Activated naive CD4-positive, alpha-beta T cell treated with anti-CD3 and anti-CD28 coated beads, Interleukin-2, amount 50 U/mL, for 72 hours (primary cell): ENCODE measurements at places on chromosomes 3 and 15.

DNA sequence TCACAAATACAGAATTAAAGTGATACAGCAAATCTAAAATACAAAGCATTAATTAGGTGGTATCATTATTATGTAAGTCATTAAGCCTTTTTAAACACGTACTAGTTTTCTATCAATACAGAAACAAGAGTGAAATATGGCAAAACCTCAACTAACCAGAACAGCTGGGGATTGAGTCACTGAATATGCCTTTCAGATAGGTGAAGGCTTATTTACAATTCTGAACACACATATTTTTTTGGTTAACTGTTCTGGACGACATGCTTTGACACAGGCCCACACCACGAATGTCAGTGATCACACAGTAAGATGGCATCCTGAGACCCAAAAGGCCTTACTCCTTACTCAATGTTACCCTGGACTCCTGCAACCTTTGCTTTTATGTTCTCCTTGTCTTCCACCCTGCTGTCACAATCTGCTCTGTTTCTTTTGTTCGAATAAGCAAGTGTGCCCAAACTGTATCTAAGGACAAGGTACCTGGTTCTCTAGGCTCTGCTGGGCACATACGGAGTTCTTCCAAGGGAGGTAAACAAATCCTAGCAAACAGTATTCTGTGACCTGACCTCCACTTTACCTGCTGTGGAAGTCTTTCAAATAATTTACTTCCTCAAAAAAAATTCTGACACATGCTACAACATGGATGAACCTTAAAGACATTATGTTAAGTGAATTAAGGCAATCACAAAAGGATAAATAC lies 7.0 kb downstream of the SFMBT1 start:
- no peak for DNase-seq

- no peak for DNase-seq
These were observed 405.1 kb upstream of the MCTP2 start for GRCh38 chr15:93826293-93826692.

DNA sequence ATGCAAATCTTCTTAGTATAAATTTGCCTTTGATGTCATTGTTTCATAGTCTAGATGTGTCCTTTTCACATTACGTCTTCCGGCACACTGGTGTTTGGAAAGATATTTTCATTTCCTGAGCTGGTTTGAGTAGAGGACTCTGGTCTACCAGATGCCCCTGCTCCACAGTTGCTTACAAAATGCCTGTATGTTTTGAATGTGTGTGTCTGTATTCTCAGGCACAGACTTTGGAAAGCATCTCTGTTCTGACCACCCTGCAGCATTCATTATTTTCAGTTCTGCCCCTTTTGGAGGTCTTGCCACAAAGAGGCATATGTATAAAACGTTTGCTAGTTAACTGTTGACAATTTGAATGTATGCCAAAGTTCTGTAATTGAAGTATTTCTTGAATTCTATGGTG lies 236.0 kb upstream of the GOLIM4 start:
- no peak for DNase-seq

DNA sequence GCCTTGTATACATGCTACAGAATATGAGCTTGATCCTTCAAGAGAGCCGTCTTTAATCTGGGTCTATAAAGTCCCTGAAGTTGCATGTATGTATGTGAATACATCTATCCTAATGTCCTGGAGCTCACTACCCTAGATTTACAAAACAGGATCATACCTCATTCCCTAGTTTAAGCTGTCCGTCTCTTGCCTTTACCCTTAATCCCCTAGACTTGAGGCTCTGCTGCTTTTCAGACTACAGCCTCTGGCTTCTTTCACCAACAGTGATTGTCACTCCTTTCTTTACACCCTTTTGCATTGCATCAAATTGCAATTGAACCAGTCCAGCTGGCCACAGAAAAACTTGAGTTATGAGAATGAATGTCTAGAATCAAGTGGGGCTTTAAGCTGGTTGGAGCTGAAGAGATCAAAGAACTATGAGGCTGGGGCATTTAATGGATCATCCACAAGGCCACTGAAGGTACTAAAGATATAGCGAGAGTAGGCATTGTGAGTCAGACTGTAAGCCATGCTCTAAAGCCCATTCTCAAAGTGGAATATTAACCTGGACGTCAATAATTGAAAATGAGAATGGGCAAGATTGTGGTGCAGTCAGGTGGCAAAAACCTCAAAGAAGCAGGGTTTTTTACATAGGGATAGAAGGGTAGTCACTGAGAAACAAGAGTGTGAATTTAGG lies 12.3 kb upstream of the PLD1 start:
- DNase-seq, result no peak

DNA sequence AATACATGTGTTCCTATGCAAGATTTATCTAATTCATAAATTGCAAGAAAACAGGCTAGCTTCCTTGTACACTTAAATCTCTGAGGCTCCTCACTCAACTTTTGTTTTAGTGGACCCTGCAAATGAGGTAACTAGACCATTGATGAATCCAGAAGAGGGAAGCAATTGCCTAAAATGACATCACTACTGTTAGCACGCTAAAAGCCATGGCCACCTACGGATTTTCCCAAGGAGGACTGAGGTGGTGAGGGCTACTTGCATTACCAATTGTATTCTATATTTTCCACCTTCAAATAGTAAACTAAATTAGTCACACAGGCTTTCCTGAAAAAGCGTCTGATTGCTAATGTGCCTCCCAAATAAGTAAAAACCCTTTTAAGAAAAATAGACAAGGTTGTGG lies 140.7 kb downstream of the GADL1 start:
- no peak for DNase-seq

- DNase-seq, result no peak
These were observed at the start of gene C3orf70 for GRCh38 chr3:185152410-185153170. Gene C3orf70, minus strand, starts transcription at chr3:185153060. Its CDS starts 237 bp downstream, at chr3:185152823.

DNA sequence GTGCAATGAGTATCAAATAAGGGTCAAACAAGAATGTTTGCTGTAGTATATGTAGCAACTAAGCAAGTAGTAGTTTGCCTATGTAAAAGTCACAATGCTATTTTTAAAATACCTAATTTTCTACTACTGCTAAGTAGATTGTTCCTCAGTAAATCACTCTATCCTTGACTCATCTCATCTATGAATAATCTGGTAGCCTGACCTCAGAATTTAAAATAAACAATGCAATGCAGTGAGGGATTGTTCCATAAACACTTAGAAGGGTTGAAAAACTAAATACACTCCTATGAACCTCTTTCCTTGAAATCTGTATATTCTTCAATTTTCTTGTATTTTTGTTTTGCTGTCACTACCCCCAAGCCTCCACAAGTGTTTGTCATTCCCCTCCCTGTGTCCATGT lies 253.3 kb downstream of the TBC1D5 start:
- no peak for DNase-seq

GRCh38 chr15:90074916-90075315 lies 27.4 kb downstream of the IDH2 start:
- no peak for DNase-seq

- no peak for DNase-seq
These were observed 195.2 kb downstream of the SLCO3A1 start for GRCh38 chr15:92048739-92049138.

DNA sequence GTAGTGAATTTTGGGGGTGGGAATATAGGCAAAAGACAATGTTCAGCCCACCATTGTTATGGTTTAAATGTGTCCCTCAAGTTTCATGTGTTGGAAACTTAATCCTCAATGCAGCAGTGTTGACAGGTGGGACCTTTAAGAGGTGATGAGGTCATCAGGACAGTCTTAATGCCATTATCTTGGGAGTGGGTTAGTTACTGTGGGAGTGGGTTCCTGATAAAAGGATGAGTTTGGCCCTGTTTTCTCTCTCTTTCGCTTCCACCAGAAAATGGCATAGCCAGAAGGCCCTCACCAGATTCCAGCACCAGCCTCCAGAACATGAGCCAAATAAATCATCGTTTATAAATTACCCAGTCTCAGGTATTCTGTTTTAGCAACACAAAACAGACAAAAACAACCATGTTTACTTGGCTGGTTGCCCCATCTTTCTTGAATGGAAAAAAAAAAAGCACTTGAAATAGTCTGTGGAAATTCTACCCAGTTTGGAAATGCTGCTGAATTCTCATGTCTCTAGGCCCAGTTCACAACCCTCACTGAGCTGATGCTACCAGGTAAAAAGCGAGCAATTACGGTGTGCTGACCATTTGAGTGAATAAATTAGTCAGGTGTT lies 31.0 kb upstream of the MFSD1 start:
- no peak for DNase-seq

DNA sequence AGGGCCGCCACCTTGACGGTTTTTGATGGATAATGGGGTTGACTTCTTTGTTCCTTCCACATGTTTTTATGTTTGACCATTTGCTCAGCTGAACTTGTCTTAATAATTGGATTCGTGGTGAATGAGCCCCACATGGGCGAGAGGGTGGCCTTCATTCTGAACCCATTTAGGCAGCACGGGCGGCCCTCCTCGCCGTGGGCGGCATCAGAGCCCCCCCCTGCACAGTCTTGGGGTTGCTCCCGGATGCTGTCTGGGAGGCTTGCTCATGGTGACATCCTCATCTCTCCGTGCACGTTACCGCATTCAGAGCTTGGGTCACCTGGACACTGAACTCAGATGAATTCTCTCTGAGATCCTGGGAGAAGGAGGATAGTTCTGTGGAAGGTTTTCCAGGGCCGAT lies 172.3 kb upstream of the OSBPL11 start:
- DNase-seq, result no peak

DNA sequence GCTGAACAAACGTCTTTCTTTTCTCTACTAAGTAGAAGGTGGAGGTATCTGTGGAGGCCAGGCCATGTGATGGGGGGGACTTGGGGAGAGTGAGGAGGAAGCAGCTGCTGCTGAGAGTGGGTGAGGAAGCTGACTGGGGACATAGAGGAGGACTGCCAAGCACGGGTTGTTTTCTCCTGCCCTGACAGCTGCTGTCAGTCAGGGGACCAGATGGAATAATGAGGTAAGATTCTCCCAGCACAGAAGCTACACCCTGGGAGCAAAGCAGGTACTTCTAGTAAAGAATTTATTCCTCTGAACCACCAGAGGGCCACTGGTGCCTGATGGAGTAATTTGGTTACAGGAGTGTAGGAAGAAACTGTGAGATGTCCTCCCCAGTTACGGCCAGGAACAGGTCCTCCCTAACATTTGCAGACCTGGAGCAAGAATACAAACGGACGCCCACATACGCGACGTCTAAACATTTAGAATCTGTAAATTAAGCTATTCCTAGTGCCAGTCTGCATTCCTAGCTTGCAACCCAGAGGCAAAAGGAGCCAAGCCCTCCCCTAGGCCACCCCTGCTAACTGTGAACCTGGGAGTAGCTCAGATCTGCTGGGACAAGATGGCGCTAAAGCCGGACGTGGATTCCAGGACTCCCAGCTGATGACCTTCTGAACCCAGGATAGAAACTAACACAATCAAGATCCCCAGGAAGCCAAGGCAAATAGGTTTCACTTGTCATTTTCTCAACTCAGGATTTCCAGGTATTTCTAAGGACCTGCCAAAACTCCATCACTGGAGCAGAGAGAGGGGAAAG lies 14.8 kb downstream of the CRYGS start:
- DNase-seq, result no peak

DNA sequence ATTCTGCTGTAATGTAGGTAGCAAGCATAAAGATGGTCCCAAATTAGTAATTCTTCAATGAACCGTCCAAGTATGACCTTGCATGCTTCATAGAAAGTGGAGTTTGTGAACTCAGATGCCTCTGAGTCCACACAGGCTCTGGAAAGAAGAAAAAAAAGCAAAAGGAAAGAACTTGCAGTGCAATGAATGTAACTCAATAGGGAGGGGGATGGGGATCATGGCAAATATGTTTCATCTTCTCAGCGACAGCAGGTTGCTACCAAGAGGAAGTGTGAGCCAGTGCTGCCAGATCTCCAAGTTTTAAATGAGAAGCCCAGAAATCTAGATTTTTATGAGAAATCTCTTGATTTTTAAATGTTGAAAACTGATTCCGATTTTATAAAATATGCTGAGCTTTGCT lies 50.3 kb downstream of the IL20RB start:
- DNase-seq, result no peak

DNA sequence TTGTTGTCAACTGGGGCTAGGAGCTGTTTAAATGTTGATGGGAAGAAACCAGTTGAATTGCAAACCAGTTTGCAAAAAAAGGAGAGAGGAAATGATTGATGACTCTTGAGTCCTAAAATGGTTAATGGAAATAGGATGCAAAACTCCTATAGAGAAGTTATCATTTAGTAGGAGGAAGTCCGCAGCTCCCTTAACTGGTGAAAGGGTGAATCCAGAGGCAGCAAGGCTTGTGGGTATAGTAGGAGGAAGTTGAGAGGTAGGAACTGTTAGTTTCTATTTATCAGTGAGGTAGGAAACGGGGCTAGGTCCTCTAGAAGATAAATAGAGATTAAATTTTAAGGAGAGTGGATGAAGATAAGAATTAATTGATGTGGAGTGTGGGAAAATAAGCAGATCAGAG lies 15.4 kb downstream of the IREB2 start:
- no peak for DNase-seq

GRCh38 chr15:73957276-73957675 lies 31.0 kb downstream of the LOXL1 start:
- DNase-seq, result no peak

GRCh38 chr3:112793326-112794081 lies 53.2 kb downstream of the CD200R1L start:
- DNase-seq, result no peak

GRCh38 chr3:108983051-108983450 lies 29.4 kb upstream of the GUCA1C start:
- DNase-seq, result no peak

GRCh38 chr3:127226457-127226856 lies 33.5 kb downstream of the PRR23E start:
- no peak for DNase-seq

- DNase-seq, result no peak
These were observed 68.3 kb downstream of the SMAD3 start for GRCh38 chr15:67133738-67134066.

- DNase-seq, result no peak
These were observed 73.9 kb downstream of the NR1D2 start for GRCh38 chr3:24018784-24019570.

- peak; percentile 86 for DNase-seq
These were observed 42.5 kb downstream of the TPRA1 start for GRCh38 chr3:127547761-127548605.

DNA sequence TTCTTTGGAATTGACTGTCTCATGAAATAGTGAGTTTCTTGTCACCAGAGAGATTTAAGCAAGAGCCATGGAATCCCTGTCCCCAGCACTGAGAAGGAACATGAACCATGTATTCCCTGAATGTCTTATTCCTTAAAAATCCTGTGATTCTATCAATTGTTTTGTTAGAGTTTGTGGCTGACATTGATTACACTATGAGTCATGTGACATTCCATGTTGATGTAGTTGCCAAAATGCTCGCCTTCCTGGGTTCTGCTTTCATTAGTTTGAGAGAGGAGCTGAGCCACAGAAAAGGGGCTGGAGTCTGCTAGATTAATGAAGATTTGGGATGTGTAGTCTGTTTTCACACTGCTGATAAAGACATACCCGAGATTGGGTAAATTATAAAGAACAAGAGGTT lies 294.9 kb upstream of the CTDSPL start:
- no peak for DNase-seq

DNA sequence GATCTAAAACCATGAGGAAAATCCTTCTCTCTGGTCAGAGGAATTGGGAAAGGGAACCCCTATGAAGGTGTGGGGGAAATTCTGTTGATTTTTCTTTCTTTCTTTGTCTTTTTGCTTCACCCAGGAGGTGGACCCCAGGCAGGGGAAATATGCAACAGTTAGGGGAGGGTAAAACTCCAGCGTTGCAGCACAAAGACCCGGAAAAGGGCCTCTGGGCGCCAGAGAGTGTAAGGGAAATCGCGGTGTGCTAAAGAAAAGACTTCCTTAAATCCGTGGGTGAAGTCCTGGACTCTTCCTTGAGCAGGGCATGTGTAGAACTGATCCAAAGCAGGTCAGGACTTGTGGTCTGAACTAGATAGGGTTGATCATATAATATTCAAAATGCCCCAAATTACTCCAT lies 11.1 kb upstream of the TBC1D21 start:
- DNase-seq, result no peak
